Neural cell (in vitro differentiated cells): ENCODE measurements at places on chromosomes 5 and 9. TPM values are rescaled to one million over a fixed set of nuclear protein-coding genes. Genes with fewer than 3 reads are reported as not detected.

The TMOD1 gene
- 0.17 and 0.22 TPM in 2 replicates for polyA plus RNA-seq

The SLC22A5 gene
- polyA plus RNA-seq, result 5.2 and 5.5 TPM in 2 replicates

The ZNF366 gene
- polyA plus RNA-seq, result not detected in 2 replicates

The PDGFRB gene
- polyA plus RNA-seq, result not detected in 2 replicates

The ANKRD33B gene
- polyA plus RNA-seq, result not detected in 2 replicates

The CKMT2 gene
- not detected in 2 replicates for polyA plus RNA-seq

The SLC36A2 gene
- polyA plus RNA-seq, result not detected in 2 replicates

The SMARCA2 gene
- polyA plus RNA-seq, result 42.7 and 150 TPM in 2 replicates

The MYOZ3 gene
- not detected in 2 replicates for polyA plus RNA-seq

The FAM169A gene
- 40.7 and 46.7 TPM in 2 replicates for polyA plus RNA-seq

The ANKRD31 gene
- 0.48 and 0.62 TPM in 2 replicates for polyA plus RNA-seq

The EXOSC3 gene
- polyA plus RNA-seq, result 40.7 and 46.4 TPM in 2 replicates

The RIMOC1 gene
- polyA plus RNA-seq, result 18.5 and 18.7 TPM in 2 replicates

The SLC25A2 gene
- not detected in 2 replicates for polyA plus RNA-seq

The KIF4B gene
- not detected in 2 replicates for polyA plus RNA-seq

The TMEM252 gene
- not detected in 2 replicates for polyA plus RNA-seq

The CAMLG gene
- 79.0 and 104 TPM in 2 replicates for polyA plus RNA-seq

The LRRC8A gene
- polyA plus RNA-seq, result 11.6 and 15.6 TPM in 2 replicates

The FPGS gene
- polyA plus RNA-seq, result 38.4 and 60.5 TPM in 2 replicates

The POU5F2 gene
- 0.07 and 0.22 TPM in 2 replicates for polyA plus RNA-seq

The ZBTB34 gene
- polyA plus RNA-seq, result 19.5 and 21.8 TPM in 2 replicates

The KCNT1 gene
- 0.67 and 0.74 TPM in 2 replicates for polyA plus RNA-seq

The SCGB3A2 gene
- polyA plus RNA-seq, result not detected in 2 replicates

The SMIM33 gene
- not detected in 2 replicates for polyA plus RNA-seq

The ORM2 gene
- polyA plus RNA-seq, result not detected in 2 replicates

The PHF19 gene
- 3.0 and 4.9 TPM in 2 replicates for polyA plus RNA-seq

The IFNA10 gene
- not detected in 2 replicates for polyA plus RNA-seq

The C5orf58 gene
- polyA plus RNA-seq, result not detected in 2 replicates

The DMRTA1 gene
- polyA plus RNA-seq, result 0.64 and 0.82 TPM in 2 replicates

The FOXD4 gene
- polyA plus RNA-seq, result 2.3 and 2.5 TPM in 2 replicates

The GLDC gene
- 11.4 and 13.9 TPM in 2 replicates for polyA plus RNA-seq

The AK8 gene
- 0.71 and 1.2 TPM in 2 replicates for polyA plus RNA-seq

The SLC46A2 gene
- not detected in 2 replicates for polyA plus RNA-seq
